ENCODE measurements at places on chromosomes 7 and 10. TPM values are rescaled to one million over a fixed set of nuclear protein-coding genes. Genes with fewer than 3 reads are reported as not detected.

Gene NODAL
- not detected for total RNA-seq

Gene SEC61G
- 240 TPM for total RNA-seq

Gene COPG2
- 22.4 TPM for total RNA-seq

Gene EPDR1
- 105 TPM for total RNA-seq

Gene JAKMIP3
- 1.1 TPM for total RNA-seq

Gene HYAL4
- total RNA-seq: 0.89 TPM

Gene FAM25G
- total RNA-seq: not detected

GRCh38 chr10:88117869-88118632 is 254.6 kb downstream of the PTEN start:
- H3K4me1 ChIP-seq: peaks cover 12% of the 10 kb centered on the region
- H3K27ac ChIP-seq: no peak overlapping the region
- H3K27me3 ChIP-seq: no peaks in the 10 kb centered on the region

GRCh38 chr10:14698111-14698828 is 76.4 kb downstream of the FAM107B start:
- no peak overlapping the region for H3K27ac ChIP-seq
- H3K4me3 ChIP-seq: no peak overlapping the region
- no peaks in the 10 kb centered on the region for H3K27me3 ChIP-seq
- H3K4me1 ChIP-seq: no peaks in the 10 kb centered on the region
- no peaks in the 10 kb centered on the region for H3K36me3 ChIP-seq
- no peak for DNase-seq

DNA sequence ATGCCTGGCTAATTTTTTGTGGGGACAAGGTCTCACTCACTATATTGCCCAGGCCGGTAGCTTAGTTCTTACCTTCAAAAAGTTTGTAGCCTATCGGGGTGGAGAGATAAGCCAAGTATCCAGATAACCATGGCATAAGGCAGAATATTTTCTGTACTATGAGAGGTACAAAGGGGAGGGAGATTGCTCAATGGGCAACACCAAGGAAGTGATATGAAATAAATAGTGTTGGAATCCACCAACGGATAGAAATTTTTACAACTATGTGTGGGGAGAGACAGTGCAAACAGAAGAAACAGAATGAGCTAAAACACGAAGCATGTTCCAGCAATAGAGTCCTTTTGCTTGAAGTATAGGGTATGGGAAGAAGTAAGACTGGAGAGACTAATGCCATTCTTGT is 8.1 kb downstream of the SCD start:
- peaks cover 13% of the 10 kb centered on the region for H3K4me1 ChIP-seq
- no peaks in the 10 kb centered on the region for H3K36me3 ChIP-seq
- H3K27ac ChIP-seq: no peak overlapping the region
- DNase-seq: no peak
- H3K4me3 ChIP-seq: no peak overlapping the region

- no peaks in the 10 kb centered on the region for H3K27me3 ChIP-seq
- H3K36me3 ChIP-seq: peaks cover 16% of the 10 kb centered on the region
- no peak for DNase-seq
- no peak overlapping the region for H3K4me3 ChIP-seq
- no peaks in the 10 kb centered on the region for H3K4me1 ChIP-seq
These were observed 8.3 kb downstream of the ALKBH4 start for GRCh38 chr7:102456327-102456726.

GRCh38 chr10:133260895-133261725 is 15.6 kb downstream of the ADAM8 start:
- H3K4me1 ChIP-seq: peaks cover 42% of the 10 kb centered on the region
- H3K27me3 ChIP-seq: no peaks in the 10 kb centered on the region
- DNase-seq: peak; percentile 76
- H3K36me3 ChIP-seq: no peaks in the 10 kb centered on the region
- H3K4me3 ChIP-seq: peak overlapping the region; percentile 89

DNA sequence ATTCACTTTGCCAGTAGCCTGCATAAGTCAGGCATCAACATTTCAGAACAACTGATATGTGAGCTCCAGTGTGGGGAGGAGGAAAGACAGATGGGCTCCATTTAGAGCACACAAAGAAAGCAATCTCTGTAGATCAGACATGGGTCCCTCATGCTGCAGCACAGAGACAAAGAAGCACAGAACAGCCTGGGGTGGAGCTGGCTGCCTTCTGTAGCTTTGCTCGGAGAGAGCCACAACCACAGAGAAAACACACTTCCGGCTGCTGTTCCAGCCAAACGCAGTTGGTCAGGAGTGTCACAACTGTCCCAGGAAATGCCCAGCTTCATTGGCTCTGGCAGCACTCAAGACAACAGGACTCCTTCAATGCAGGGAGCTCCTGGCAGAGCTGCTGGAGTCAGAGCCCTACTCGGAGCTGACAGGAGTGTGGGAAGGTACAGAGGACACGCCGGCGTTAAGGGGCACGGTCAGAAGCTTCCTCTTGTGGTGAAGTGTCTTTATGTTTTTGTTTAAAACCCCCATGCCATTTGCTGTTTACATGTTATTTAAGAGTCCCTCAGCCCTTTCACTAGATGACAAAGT is 494.4 kb downstream of the TCERG1L start:
- no peak for DNase-seq
- no peak overlapping the region for H3K27ac ChIP-seq
- no peak overlapping the region for H3K4me3 ChIP-seq
- no peaks in the 10 kb centered on the region for H3K27me3 ChIP-seq
- no peaks in the 10 kb centered on the region for H3K4me1 ChIP-seq

DNA sequence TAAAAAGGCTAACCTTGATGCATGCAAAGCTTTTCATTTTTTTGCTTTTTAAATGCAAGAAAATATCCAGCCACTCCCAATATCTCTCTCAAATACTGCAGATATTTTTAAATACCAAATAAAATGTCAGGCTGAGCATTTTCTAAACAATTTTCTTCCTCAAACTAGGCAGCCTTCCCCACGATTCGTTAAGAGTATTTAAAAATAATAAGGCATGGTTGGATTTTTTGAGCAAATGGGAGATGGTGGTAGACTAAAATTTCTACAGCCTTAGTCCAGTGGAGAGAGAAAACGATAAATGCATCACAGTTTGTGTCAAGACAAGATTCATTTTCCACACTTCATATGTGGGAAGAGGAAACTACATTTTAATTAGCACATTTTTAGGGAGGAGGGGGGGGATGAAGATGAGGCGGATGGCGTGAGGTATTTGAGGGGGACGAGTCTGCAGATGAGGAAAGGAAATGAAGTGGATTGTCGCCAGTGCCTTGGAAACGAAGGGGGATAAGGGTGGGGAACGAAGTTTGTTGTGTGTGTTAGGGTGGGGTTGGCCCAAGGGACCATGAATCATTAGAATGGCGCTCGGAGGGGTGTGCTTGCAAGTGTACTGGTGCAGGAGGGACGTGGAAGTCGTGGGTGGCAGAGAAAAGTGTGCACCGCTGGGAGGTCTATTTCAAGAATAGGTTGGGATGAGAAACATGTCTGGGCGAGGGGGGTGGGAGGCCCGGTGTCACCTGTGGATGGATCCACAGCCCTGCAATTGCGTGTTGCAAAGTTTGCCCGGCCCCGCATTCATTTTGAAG is 1.2 kb upstream of the ADD3 start:
- no peaks in the 10 kb centered on the region for H3K27me3 ChIP-seq
- peaks cover 33% of the 10 kb centered on the region for H3K4me1 ChIP-seq
- peak overlapping the region; percentile 88 for H3K27ac ChIP-seq
- DNase-seq: peak; percentile 28
- no peaks in the 10 kb centered on the region for H3K36me3 ChIP-seq

DNA sequence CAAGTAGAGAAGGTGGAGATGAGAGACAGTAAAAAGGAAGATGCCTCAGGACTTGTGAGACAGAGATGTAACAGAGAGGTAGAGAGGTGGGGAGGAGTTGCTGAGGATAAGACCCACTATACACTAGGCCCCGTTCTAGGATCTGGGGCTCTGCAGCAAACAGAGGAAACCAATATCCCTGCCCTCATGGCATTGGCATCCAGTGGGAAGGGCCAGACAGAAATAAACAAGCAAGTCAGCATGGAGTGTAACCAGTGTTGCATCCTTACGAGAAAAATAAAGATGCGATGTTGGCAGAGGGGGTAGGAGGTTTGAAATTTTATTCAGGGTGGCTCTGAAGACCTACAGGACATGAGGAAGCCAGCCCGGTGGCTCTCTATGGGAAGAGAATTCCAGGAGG is 22.0 kb upstream of the EEPD1 start:
- no peak overlapping the region for H3K4me3 ChIP-seq
- no peaks in the 10 kb centered on the region for H3K27me3 ChIP-seq
- DNase-seq: no peak
- no peaks in the 10 kb centered on the region for H3K36me3 ChIP-seq
- no peaks in the 10 kb centered on the region for H3K4me1 ChIP-seq
- no peak overlapping the region for H3K27ac ChIP-seq

GRCh38 chr7:90595801-90596670 is at the start of gene CDK14:
Gene CDK14, plus strand, starts transcription at chr7:90596321. Its CDS starts 307 bp downstream, at chr7:90596628.
- H3K27me3 ChIP-seq: no peaks in the 10 kb centered on the region
- no peaks in the 10 kb centered on the region for H3K36me3 ChIP-seq
- H3K4me1 ChIP-seq: peaks cover 5% of the 10 kb centered on the region

- DNase-seq: no peak
- H3K4me1 ChIP-seq: peaks cover 5% of the 10 kb centered on the region
- no peaks in the 10 kb centered on the region for H3K36me3 ChIP-seq
- H3K4me3 ChIP-seq: no peak overlapping the region
These were observed 11.5 kb upstream of the TAS2R39 start for GRCh38 chr7:143171697-143172096.

DNA sequence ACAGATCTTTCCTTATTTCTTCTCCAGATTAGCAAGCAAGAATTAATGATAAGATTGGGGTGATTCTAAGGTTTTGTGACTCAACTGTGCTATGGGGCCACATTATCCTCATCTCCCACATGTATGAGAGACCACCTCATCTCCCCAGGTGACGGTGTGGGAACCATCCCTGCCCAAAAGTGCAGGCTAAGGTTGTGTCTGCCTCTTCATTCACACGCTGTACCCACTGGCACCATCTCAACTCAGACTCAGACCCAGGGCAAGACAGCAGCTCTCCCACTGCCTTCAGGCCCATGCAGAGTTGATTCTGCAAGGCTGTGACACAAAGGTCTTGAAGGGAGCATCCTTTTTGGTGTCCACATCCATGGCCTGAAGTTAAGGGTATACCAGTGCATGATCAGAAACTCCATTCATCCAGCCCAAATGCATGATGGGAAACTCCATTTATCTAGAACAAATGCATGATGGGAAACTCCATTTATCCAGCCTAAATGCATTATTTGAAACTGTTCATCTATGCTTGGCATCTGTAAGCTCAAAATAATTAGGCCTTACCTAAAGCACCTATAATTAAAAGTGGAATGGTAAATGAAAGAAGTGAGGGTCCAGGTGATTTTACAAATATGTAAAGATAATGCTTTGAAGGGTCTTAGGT is 99.4 kb downstream of the TCERG1L start:
- no peak overlapping the region for H3K4me3 ChIP-seq
- no peaks in the 10 kb centered on the region for H3K36me3 ChIP-seq
- H3K4me1 ChIP-seq: peaks cover 4% of the 10 kb centered on the region
- no peak overlapping the region for H3K27ac ChIP-seq
- DNase-seq: no peak
- no peaks in the 10 kb centered on the region for H3K27me3 ChIP-seq

GRCh38 chr10:82736305-82736704 is 861.3 kb downstream of the NRG3 start:
- H3K36me3 ChIP-seq: no peaks in the 10 kb centered on the region
- no peaks in the 10 kb centered on the region for H3K4me1 ChIP-seq
- no peaks in the 10 kb centered on the region for H3K27me3 ChIP-seq
- DNase-seq: no peak
